ENCODE measurements at places on chromosomes 1 and 21.

DNA sequence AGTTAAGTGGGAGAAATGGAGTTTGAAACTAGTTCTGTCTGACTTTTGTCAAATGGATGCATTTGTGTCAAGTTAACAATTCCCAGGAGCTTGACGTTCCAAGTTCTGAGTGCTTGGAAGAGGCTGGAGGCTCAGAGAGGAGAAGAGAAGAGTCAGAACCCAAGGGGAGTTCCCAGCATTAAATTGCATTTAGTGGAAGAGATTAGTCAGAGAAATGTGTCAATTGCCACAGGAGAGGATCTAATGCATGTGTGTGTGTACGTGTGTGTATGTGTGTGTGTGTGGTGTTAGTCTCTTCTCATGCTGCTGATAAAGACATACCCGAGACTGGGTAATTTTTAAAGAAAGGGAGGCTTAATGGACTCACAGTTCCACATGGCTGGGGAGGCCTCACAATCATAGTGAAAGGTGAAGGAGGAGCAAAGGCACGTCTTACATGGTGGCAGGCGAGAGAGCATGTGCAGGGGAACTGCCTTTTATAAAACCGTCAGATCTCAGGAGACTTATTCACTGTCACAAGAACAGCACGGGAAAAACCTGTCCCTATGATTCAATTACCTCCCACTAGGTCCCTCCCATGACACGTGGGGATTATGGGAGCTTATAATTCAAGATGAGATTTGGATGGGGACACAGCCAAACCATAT, 101.5 kb upstream of the TMEM51 start:
- DNase-seq = no peak

GRCh38 chr1:213159376-213159775, 108.3 kb downstream of the RPS6KC1 start:
- no peak for DNase-seq

GRCh38 chr1:185058876-185059275, 13.5 kb downstream of the RNF2 start:
- no peak for DNase-seq

GRCh38 chr1:189960769-189961168, 516.9 kb downstream of the BRINP3 start:
- DNase-seq = no peak

DNA sequence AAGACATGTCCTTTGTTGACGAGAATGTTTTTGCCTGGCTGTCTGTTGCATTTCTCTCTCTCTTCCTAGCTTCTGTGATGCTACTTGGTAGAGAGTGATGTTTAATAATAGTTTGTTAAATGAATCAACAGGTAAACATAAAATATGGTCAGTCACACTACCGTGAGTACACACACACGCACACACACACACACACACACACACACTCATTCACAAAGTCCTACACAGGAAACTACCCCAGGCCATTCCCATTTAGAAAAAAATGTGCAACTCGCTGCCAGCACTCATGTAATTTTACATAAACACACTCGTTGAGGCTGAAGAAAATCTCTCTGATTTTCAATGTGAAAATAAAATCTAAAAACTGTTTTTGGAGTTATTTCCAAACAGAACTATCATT, 38.7 kb downstream of the RUNX1 start:
- DNase-seq = no peak

GRCh38 chr1:154501423-154502065, 475 bp upstream of the TDRD10 start:
- DNase-seq = peak; percentile 21

GRCh38 chr1:78048446-78048845, 2.7 kb downstream of the GIPC2 start:
- no peak for DNase-seq

DNA sequence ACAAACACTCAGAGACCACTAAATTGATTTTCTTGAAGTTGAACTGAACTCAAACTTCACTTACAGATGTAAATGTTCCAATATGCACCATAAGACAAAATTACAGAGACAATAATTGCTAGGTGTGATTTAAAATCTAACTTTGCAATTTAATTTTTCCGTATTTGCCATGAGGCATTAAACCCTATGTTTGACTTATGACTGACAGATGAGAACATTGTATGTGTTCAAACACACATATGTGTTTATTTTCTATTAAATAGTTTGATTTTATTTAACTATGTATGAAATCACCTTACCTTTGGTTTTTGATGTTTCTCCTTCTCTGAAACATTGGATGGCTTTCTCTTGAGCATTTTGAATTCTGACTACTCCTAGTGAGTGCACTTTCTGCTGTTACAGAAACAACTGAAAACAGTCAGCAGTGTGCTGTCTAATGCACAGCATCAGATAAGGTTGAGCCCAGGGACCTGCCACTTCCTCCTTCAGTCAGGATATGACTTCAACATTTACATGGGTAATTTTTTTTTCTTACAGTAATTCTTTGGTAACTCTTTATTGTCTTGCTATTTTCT, at the start of gene SAMSN1:
Gene SAMSN1, minus strand, starts transcription at position 410 of the 575 bp plus-strand sequence. Its CDS starts 54 bp downstream, at position 356.
- peak; percentile 48 for DNase-seq

DNA sequence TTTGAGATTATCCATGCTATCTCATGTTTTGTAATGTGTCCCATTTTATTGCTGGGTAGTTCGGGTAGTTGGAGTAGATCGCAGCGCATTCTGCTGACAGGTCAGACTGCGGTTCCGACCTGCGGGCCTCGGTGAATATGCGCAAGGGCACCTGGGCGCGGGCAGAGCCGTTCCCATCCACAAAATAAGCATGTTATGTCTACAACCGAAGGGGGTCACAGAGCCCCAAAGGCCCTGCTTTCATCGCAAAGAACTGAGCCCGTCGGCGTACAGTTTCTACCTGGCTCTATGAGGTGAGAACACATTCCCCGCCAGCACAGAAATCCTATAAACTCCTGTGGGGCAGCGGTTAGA, 88.4 kb downstream of the PRKAB2 start:
- no peak for DNase-seq

DNA sequence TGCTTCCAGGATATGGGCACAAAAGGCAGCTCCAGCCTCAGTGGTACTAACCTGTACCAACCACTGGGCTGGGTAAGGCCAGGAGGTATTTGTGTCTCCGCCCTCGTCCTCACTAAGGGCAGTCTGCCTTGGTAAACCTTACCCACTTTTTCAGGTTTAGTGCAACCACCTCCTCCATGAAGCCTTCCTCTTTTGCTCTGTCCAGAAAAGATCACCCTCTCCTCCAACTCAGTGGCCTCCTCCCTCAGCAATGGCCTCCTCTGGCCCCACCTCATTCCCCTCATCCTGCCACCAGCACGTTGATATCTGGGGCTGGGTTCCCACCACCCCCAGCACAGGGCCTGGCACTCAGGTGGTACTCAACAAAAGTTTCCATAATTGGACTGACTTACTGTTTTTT, 161.5 kb downstream of the GRIK3 start:
- no peak for DNase-seq

DNA sequence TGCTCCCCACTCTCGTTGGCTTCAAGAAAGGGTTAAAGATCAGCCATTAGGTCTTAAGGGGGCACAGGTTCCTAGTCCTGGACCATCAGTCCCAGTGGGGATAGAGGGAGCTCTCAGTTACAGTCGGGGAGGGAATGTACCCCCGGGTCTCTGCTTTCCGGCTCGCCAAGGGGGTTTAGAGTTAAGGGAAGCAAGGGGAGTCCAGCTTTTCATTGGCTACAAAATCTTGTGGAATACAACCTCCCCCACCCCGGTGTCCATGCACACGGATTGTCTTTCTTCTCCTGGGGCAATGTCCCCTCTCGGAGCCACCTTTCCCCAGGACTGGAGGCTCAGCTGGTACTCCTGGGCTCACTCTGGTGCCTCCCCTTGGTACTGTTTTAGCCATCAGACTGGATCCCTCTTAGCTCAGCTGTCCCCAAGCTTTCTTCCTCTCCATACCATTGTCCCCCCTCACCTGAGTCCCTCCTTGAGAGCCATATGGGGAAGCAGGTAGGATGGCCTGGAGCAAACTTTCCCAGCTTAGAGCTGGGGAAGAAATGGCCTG, at the start of gene A3GALT2:
Gene A3GALT2, minus strand, starts transcription at position 480 of the 547 bp plus-strand sequence. Its CDS starts 0 bp downstream, at position 480.
- no peak for DNase-seq

GRCh38 chr1:246146804-246147523, 360.1 kb downstream of the SMYD3 start:
- DNase-seq = no peak

GRCh38 chr1:66644331-66644730, 107.9 kb upstream of the DYNLT5 start:
- no peak for DNase-seq

- no peak for DNase-seq
Measured at GRCh38 chr21:27346041-27346448, 379.2 kb upstream of the ADAMTS5 start.

DNA sequence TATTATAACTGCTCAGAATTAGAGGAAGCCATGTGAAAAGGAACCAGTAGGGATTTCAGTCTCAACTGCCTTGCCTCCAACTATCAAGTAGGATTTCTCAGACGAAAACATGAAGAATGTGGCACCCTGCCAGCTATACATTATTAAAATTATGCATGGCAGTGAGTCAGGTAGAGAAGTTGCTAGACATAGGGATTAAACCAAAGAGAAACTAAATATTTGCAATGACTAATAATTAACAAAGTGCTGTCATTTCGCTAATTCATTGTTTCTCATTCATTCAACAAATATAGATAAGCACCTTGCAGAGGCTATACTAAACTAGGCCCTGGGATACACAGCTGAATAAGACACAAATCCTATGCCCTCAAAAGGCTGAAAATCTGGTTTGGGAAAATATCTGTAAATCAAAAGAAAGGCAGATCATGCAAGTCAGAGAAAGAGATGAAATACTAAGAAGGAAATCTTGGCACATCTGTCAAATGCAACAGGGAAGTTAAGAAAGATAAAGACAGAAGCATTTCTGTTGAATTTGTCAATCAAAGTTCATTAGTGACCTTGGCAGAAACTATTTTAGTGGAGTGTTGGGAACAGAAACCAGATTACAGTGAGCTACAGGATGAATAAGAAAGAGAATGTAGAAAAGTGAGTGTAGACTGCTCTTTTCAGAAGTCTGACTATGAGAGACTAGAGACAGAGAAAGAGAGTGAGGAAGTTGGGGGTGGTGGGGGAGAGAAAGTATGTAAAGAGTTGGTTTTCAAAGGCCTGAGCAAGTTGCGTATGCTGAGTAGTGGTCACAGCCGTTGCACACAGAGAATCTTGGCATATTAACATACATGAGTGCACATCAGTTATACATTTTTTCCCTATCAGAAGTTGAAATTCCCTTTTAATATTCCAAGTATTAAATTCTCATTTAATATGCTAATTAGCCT, 14.7 kb upstream of the NBPF11 start:
- DNase-seq = no peak

DNA sequence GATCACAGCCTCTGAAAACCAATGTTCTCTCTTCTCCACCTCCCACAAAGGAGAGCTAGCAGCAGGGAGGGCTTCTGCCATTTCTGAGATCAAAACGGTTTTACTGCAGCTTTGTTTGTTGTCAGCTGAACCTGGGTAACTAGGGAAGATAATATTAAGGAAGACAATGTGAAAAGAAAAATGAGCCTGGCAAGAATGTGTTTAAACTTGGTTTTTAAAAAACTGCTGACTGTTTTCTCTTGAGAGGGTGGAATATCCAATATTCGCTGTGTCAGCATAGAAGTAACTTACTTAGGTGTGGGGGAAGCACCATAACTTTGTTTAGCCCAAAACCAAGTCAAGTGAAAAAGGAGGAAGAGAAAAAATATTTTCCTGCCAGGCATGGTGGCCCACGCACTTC, 35.8 kb upstream of the TDRD10 start:
- no peak for DNase-seq

DNA sequence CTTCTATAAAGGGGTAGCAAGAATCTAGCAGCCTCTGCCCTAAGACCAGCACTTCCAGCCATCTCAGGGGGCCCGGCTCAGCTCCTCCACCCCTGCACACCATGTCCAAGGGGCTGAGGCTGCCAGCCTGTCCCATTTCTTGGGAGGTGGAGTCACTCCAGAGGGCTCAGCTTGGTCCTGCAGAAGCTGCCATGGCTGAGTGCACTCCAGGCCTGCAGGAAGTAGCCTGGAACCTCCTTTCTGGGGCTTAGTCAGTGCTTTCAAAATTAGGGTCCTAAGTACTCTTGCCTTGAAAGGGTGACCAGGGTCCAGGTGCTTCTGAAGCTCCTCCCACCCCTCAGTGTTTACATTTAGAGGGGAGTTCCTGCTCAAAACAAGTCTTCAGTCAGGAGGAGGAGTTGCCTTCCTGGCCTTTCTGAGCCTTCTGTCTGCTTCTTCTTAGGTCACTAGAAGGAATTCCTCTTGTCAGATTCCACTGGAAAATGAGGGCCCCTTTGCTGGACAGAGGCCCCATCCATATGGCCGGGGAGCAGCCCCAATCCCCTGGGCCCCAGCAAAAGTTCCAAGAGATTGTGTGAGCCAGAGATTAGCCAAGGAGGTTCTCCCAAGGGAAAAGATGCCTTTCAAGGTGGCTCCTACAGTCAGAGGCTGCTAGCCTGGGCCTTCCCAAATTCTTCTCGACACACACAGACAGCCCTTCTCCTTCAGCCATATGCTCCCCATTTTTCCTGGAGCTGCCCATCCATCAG, 128.1 kb upstream of the VAMP3 start:
- DNase-seq = no peak

GRCh38 chr1:229689273-229689672, 63.2 kb downstream of the URB2 start:
- no peak for DNase-seq

DNA sequence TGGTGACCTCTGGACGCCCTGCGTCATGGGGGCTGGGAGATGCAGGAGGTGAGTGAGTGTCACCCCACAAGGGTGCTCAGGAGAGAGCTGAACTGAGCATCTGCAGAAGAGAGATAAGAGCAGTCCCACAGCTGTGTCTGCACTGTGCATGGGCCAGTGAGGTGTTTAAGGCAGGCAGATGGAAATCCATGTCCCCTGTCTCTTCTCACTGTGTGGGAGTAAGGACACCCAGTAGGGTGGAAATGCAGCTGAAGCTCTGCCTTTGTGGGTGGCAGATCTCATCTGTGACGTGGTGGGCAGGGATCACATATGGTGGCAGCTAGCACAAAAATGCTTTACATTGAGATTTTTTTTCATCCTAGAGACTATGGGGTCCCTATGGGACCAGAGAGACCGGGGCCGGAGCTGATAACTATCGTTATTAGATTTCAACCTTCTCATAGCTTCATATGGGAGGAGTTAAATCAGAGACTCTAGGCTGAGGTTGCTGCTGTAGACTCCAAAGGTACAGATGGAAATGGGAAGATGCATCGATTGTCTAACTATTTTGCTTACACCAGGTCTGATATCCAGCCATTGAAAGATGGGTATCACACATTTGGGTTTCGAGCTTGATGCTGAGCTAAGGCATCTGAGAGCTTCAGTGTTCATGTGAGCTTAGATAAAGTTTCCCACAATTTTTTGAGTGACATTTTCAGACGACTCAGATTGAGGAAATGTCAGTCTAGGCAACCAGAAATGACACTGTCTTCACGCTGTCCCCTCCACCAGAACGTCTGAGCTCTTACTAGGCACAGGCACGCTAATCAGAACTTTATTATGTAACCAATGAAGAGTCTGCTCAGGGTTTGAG, 65.3 kb upstream of the PSEN2 start:
- DNase-seq = no peak

DNA sequence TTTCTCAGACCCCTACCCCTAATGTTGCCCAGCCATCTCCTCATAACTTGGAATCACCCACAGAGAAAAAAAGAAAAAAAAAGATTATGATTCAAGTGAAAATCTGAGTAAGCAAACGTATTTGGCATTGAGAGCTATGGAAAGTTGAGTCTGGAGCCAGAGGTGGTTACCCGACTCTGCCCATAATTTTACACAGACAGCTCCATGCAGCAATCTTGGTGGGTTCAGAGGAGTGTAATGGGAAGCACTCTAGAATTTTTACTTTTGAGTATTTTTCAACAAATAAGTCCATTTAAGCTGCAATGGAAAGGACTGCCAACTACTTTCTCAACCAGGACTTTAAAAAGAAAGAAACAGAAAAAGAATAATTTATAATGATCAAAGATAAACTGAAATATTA, 62.7 kb downstream of the ZC3H11B start:
- DNase-seq = no peak

- DNase-seq = no peak
Measured at GRCh38 chr1:94713472-94714141, 106.5 kb upstream of the SLC44A3 start.

Measured in activated CD8-positive, alpha-beta memory T cell treated with anti-CD3 and anti-CD28 coated beads, Interleukin-2, amount 50 U/mL, for 4 hours (primary cell).